ENCODE measurements at places on chromosomes 7 and 10.

GRCh38 chr7:32154797-32155196 is 84.6 kb upstream of the PDE1C start:
- no peak for DNase-seq

DNA sequence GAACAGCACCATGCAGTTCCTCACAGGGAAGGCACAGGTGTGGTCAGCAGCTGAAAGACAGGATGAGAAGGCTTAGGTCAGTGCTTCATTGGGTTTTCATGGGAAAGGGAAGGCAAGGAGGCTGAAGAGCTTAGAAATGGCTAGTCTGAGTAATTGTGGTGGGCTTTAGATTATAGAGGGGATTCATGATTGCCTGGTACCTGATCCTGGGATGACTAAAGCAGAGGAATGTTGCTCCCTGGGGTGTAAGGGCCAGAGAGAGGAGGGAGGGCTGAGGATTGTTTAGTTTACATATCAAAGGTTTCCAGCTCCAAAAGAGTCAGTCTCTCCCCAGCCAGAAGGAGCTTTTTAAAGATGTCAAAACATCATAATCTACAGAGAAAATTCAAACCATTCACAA is 396.3 kb upstream of the POM121L12 start:
- no peak for DNase-seq

- no peak for DNase-seq
Measured at GRCh38 chr10:38209332-38209731, 115.2 kb downstream of the ZNF37A start.

GRCh38 chr10:88938938-88939337 is 13.6 kb downstream of the ACTA2 start:
- DNase-seq, result no peak

DNA sequence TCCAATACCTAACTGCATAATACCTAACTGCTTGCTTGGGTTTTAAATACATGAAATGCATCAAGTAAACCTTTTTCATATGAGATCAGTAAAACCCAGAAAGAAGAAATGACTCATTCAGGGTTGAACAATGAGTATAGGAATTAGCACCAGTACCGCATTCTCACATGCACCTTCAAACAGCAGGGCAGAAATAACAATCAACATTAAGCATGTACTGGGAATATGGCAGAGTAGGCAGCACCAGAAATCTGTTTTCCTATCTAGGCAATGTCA is 850.3 kb upstream of the SORCS1 start:
- no peak for DNase-seq

DNA sequence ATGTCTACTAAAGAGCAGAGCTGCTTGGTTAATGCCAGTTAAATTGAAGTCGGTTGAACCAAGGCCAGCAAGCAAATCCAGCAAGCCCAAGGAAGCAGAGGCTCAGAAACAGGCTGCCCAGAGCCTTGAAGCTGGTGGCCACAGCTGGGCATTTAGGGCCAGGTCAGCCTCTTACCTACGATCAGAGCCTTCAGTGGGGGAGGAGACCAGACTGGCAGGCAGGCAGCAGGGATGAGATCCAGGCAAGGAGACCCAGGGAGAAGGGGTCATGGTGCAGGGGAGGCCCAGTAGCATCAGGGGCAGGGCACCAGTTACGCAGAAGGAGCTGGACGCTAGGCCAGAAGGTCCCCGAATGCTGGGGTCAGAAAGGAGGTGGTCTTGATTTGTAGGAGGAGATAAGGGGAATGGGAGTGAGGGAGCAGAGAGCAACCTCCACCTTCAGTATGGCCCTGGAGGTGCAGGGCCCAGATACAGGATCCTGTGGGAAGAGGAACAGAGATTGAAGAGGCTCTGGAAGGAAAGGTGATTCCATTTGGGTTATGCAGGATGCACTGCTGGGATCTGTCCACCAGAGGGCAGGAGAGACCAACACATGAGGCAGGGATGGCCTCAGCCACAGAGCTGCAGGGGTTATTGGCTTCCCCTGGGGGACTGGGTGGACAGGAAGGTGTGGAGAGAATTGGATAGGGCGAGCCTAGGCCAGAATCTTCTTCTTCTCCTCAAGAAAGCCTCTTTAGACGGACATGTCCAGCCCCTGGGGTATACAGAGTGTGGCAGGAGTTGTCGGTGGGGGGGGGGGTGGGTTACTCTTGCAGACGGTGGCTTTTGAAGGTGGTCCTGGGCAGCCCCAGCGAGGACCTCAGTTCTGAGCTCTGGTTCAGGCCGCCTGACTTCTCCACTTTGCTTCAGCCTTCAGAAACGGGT is 132.6 kb upstream of the PODXL start:
- DNase-seq, result peak; percentile 86

DNA sequence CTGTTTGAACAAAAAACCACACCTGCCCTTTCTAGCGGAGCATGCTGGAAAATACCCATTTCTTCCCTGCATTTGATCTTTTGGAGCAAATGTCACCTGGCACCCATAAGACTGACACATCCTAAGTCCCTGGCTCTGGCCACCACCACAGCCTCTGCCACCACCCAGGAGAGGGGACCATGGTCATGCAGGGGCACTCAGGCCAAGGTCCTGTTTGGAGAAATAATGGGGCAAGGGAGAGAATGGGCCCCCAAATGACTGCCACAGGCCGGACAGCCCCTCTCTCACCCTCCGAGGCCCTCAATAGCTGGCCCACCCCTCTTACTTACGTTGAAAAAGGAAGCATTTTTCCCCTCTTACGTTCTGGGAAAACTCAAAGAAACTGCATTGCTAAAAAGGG is 35.4 kb downstream of the RGS10 start:
- DNase-seq, result no peak

GRCh38 chr7:79624336-79624735 is 170.9 kb upstream of the MAGI2 start:
- DNase-seq, result no peak

DNA sequence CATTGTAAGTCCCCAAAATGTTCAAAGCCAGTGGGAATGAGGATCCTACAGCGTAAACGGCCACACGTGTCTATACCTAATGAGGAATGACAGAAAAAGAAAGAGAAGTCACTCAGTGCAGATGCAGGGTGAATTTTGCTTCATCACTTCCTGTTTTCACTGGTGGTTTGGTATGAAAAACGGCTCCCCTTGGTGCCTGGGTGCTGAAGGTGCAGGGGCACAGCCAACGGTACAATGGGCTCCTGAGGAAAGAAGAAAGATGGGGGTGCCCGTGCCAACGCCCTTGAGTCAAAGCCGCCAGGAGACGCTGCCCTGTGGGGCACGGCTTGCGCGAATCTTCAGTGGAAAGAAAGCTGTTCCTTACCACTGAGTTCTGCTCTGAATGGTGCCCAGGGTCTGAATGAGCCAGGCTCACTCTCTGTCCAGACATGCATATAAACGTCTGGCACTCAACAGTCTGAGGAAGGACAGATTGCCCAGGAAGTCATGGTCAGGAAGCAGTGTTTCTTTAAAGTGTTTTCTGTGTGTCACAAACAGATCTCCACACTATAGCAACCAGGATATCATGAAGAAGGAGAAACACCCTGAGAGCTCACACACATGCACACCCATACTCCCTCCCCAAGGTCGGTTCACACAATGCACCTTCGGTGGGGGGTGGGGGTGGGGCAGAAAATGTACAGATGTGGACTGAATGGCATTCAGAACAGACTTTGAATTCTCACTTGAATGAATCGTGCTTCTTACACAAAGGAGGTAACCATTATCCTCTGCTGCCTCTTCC is 105.8 kb downstream of the ELMO1 start:
- peak; percentile 85 for DNase-seq

- no peak for DNase-seq
Measured at GRCh38 chr7:38070718-38071117, 107.3 kb upstream of the STARD3NL start.

DNA sequence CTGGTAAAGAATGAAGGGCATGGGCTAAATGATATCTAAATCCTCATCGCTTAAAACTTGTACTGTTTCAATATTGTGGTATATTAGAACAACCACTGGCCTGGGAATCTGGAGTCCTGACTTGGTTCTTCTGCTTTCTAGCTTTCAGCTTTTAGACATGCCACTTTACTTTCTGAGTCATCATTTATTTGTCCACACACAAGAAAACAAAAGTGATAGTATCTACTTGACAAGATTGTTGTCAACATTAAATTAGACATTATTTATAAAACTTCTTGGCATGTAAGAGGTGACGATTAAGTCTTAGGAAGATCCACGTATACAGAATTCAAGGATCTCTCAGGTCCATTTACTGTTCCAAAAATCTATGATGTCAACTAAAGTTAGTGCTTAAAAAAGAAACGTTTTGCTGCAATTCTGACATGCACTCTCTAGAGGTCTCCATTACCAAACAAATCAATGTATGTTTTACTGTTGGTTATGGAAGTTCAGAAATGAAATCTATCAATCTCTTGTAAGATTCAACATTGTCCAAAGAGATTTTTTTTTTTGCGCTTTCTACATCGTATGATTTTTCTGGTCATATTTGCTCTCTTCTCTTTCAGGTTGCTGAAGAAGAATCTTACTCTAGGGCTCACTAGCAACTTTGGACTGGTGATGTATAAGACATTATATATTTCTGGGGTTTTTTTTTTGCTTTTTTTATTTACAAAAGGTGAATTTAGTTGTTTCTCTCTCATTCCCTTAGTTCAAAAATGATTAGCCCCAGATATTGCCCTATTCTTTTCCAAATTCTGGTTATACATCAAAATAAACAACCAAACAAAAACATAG is 53.6 kb upstream of the DYNC1I1 start:
- DNase-seq, result no peak

- DNase-seq, result peak; percentile 83
Measured at GRCh38 chr7:36723951-36724664, at the start of gene AOAH. Gene AOAH, minus strand, starts transcription at chr7:36724494. Its CDS starts 346 bp downstream, at chr7:36724148.

DNA sequence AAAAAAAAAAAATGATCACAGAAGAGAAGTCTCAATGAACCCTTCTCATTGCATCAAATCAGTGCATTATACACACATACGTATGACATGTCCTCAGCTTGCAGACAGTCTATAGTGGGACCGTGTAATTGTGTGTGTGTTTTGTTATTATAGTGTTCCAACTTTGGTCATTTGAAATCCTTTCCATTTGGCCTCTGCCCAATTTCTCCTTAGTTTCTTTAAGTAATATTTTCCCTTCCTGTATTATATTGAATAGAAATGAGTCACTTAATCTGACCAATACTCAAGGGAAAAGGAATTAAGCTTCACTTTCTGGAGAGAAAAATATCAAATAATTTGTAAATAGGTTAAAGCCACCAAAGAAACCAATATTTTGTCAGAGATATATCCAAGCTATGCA is 415.5 kb upstream of the SORCS1 start:
- no peak for DNase-seq

DNA sequence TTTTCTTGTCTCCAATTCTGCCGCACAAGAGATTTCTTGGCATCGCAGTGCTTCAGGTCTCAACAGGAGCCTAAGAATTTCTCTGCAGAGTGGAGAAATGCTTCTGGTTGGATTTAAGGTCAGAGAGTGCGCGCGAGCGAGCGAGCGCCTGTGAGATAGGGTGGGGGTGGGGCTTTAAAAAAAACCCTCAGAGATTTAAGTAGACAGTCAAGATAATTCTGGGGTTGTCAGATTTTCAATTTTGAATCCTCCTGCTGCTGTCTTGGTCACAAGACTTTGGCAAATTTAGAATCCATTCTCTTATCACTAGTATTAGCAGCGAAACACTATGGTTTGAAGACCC is 49.7 kb downstream of the CPEB3 start:
- no peak for DNase-seq

GRCh38 chr7:21962677-21963076 is 17.0 kb upstream of the CDCA7L start:
- DNase-seq, result no peak

- DNase-seq, result no peak
Measured at GRCh38 chr7:22808140-22808539, 14.5 kb downstream of the TOMM7 start.

GRCh38 chr10:7444551-7445121 is 33.8 kb upstream of the SFMBT2 start:
- DNase-seq, result no peak

- no peak for DNase-seq
Measured at GRCh38 chr7:112266595-112267270, 60.2 kb downstream of the ZNF277 start.

DNA sequence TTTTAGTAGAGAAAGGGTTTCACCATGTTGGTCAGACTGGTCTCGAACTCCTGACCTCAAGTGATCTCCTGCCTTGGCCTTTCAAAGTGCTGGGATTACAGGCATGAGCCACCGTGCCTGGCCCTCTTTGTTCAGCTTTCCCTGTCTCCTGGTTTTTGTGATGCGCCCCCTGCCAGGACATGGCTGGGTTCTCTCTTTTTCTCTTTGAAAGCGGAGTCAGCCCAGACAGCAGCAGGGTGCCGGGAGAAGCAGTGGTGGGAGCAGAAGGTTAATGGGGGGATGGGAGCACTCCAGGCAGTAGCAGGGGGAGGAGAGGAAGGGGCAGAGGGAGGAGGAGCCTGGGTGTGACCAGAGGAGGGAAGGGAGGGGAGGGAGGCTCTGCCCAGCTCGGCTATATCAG is 1.8 kb downstream of the MUC3A start:
- no peak for DNase-seq

DNA sequence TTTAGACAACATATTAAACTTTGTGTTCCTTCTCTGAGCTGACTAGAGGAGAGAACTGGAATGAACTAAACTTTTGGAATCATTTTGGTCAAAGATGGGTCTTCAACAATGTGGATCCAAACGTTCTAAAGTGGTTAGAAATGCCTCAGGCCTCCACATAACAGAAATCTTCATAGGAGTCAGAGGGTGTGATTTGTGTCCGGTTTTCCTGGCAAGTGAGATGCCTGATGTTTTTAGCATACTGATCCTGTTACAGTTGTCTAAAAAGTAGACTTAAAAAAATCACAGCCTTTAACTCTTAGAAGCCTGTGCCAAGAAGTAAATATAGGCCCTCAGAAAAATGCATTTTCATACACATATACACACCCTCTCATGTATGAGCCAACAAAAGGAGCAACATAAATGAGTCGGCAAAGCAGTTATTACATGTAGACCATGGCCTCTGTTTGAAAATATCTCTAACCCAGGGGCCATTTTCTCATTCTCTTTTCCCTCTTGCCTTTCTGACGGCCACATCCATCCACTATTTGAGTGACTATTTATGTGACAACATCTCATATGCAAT is 64.5 kb downstream of the ST7 start:
- DNase-seq, result no peak

GRCh38 chr7:4714767-4715409 is 32.8 kb downstream of the FOXK1 start:
- no peak for DNase-seq

GRCh38 chr7:48154792-48155413 is 16.4 kb upstream of the ABCA13 start:
- DNase-seq, result no peak
